ENCODE measurements at places on chromosomes 5 and 9.

DNA sequence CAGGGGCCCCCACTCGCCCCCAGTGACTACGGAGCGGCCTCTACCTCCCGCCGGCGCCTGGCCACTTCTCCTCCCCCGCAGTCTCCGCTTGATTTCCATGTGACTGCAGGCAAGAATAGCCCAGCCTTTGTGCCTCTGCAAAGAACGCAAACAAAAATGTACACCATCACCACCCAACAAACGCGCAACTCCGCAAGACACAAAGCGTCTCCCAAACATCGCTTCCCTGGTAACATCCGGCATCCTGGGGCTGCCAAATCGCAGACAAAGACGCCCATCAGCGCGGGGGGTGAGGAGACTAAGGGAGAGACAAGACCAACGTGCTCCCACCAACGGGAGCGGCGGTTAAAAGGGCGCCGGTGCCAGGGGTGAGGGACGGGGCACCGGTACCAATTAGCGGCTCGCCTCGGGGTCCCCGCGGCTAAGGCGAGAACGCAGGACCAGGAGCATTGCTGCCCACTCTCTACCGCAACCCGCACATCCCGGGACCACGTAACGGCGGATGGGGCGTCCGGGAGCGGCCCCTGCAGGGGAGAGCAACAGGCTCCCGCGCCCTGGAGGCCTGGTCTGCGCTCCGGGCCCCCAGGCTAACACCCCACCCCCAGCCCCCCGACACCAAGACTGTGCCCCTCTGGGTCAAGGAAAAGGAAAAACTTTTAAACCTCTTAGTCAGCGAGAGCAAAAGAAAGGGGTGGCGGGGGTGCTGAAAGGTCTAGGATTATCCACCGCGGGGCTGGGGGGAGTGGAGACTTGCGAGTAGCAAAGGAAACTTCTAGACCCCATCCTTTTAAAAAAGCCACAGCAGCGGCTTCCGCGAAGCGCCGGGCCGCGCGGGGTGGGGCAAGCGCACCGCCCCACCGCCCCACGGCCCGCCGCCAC lies 885 bp downstream of the MPDZ start:
- DNase-seq, result peak; percentile 62

GRCh38 chr5:56814963-56815657 lies at the start of gene MAP3K1:
Gene MAP3K1 (plus strand): TSS chr5:56815549. CDS start chr5:56815574, 25 bp downstream.
- DNase-seq, result peak; percentile 77

- DNase-seq, result no peak
Observed at GRCh38 chr9:76654051-76654461, 110.2 kb upstream of the PCA3 start.

DNA sequence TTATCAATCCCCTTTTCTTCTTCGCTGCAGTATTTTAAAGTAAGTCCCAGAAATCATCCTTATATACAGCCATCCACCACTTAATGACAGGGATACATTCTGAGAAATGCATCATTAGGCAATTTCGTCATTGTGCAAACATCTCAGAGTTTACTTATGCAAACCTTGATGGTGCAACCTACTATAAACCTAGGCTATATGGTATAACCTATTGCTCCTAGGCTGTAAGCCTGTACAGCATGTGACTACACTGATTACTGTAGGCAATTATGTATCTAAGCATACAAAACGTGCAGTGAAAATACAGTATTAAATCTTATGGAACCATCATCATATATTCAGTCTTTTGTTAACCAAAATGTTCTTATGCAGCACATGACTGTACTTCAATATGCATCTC lies 36.8 kb downstream of the SAXO1 start:
- DNase-seq, result no peak

DNA sequence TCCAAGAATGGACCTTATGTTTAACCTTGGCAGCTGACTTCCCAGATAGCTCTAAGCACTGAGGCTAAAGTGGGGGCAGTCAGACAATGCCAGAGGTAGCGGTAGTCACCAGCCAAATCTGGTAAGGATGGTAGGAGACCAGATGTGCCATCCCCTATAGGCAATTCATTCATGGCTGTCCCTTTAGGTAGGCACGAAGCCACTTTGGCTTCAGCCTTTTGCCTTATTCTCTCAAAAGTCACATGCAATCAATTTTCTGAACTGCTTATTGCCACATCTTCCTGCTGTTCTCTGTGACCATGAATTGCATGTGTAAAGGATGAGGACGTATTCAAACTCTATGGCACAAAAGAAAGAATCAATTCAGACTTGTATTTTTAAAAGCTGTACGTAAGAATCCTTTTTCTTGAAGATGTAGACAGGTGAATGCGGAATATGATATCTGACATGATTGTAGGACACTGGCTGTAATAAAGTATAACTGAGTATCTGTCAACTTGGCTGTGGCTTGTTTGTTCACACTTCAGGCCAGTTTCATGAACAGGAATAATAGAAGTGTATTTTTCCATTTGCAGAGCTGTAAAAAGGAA lies 611.7 kb downstream of the NR2F1-AS1 start:
- DNase-seq, result no peak

DNA sequence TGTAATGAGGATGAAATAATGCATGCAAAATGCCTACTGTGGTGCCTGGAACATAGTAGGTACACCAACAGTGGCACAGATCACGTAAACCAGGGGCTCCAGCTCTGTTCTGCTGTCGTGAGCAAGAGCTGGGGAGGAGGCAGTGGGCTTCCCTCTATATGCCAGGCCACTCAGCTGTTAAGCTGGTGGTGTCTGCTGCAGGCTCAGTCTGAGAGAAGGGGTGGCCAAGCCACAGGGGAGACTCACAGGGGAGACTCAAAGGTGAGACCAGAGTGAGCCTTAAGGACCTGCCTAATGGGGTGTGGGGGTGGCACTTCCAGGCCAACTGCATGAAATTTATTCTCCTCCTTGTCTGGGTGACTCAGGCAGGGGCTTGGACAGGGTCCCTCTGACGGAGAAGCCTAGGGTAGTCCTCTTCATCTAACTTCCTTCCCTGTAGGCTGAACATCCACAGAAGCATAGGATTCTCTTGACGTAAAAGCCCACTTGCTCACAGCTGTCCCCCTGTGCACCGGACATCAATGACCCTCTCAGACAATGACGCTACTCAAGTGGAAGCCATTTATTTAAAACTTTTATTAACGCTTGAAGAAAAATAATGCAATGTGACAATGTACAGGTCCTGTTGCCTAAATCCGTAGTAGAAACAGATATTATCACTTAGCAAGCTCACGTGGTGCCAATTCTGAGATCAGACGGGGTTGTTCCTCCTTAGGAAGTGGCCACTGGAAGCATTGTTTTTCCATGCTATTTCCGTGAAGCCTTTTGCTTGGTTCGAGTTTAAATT lies 13.9 kb downstream of the STC2 start:
- no peak for DNase-seq

DNA sequence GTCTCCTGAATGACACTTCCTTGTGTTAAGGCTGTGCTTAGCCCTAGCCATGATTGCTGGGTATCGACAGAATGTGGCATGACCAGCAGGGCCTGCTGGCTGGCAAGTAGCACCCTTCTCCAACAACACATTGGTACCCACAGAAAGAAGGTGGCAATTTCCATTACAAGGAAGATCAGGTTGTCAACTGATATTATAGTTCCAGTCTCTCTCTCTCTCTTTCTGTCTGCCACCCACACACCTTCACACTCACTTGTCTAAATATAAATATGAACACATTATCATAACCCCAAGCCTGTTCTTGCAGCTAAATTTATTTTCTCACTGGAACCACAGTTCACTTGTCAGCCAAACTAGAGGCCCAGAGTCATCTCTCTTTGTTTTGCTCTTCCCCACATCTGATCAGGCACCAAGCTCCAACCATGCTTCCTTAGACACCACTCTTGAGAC lies 408.1 kb upstream of the PIK3R1 start:
- DNase-seq, result no peak

GRCh38 chr9:134601764-134602163 lies 39.8 kb upstream of the COL5A1 start:
- DNase-seq, result peak; percentile 7

DNA sequence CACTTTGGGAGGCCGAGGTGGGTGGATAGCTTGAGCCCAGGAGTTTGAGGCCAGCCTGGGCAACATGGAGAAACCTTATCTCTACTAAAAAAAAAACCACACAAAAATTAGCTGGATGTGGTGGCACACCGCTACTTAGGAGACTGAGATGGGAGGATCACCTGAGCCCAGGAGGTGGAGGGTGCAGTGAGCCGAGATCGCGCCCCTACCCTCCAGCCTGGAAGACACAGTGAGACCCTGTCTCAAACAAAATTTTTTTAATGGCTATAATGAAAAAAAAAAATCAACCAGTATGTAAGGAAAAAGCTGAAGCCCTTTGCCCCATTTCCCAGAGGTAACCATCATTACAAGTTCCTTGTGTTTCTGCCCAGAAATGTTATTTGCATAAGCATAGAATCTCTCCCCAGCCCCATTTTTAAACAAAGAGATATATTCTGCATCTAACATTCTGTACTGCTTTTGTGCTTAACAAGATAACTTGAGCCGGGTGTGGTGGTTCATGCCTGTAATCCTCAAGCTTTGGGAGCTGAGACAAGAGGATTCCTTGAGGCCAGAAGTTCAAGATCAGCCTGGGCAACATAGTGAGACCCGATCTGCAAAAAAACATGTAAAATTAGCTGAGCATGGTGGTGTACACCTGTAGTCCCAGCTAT lies 35.1 kb upstream of the KCNIP1 start:
- DNase-seq, result no peak

DNA sequence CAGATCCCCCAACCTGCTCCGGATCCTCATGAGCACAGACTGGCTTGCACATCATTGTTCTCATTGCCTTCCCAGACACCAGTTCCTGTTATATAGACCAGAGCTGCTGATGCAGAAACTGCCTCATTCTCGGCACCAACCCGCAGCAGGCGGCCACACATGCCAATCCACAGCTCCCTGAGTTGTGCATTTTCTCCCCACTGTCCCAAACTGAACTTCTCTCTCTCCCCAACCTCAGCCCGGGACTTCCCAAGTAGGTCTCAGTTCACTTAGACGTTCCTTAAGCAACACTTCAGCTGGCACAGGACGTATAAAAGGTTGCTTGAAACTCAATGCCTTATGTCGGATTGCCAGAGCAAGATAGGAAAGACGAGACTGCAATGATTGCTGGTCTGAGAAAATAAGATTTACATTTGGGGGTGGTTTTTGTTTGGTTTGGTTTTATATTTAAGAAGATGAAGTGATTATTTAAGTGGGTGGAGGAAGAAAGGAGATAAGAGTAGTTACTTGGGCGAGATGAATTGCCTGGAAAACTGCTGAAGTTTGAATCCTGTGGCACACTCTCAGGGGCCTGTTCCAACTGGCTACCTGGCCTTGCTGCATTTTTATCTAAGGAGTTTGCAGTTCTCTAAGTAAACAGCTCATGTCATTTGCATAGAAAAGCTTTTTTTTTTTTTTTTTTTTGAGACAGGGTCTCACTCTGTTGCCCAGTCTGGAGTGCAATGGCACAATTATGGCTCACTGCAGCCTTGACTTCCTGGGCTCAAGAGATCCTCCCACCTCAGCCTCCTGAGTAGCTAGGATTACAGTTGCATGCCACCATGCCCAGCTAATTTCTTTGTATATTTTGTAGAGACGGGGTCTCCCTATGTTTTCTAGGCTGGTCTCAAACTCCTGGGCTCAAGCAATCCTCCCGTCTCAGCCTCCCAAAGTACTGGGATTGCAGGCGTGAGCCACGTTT lies 155.4 kb downstream of the GOLPH3 start:
- DNase-seq, result no peak

DNA sequence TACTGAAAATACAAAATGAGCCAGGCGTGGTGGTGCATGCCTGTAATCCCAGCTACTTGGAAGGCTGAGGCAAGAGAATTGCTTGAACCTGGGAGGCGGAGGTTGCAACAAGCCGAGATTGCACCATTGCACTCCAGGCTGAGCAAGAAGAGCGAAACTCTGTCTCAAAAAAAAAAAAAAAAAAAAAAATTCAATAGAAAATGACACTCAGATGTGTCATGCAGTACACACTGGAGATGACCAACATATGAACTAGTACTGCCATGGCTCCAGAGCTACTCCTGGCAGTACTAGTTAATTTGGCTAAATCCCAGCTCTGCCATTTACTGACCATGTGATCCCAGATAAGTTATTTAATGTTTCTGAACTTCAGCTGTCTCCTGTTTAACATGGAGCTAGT lies 7.3 kb downstream of the ATOX1 start:
- DNase-seq, result no peak

- DNase-seq, result no peak
Observed at GRCh38 chr5:102312586-102313370, 16.7 kb upstream of the SLCO4C1 start.

DNA sequence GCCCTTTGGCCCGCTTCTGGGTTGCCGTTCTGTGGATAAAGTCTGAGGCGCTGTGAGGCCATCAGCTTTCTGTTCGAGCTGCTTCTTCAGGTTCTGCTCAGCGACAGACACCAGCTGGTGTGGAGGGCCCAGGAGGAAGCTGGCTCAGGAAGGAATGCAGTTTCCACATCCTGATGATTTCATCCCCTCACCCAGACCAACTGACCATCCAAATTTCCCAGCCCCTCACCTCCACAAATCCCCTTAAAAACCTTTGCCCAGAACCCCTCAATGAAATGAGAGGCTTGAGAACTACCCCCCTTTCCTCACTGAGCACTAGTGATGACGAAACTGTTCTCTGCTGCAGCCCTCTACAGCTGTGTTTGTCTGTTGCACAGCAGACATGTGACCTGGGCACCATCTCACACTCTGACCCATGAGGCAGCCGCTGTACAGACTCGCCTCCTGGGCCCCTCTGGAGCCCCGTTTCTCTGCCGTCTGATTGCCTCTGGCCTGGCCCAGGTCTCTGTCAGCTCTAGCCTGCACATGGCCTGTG lies 45.4 kb downstream of the SPATA31C2 start:
- DNase-seq, result no peak

DNA sequence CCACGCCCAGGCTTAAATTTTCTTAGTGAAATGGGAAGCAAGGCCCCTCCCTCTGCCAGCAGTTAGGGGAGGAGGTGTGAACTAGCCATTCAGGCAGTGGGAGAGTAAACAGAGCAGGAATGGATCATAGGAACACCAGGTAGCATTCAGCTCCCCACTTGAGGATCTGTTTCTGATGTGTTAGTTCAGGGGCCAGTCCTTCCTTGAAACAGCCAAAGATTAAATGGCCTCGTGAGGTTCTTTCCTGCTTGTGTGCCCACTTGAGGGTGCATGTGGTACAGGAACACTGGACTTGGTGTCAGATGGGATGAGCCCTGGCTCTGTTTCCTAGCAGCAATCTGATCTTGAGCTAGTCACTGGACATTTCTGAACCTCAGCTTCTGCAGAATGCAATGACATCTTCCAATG lies 21.2 kb downstream of the FAXDC2 start:
- no peak for DNase-seq

GRCh38 chr9:77647267-77648233 lies 572 bp downstream of the GNA14 start:
- no peak for DNase-seq

- DNase-seq, result no peak
Observed at GRCh38 chr9:30757723-30758122, 1626.7 kb upstream of the ACO1 start.

- DNase-seq, result no peak
Observed at GRCh38 chr5:74020503-74020902, 394.5 kb downstream of the ARHGEF28 start.

- no peak for DNase-seq
Observed at GRCh38 chr5:68464424-68464823, 248.9 kb downstream of the PIK3R1 start.

DNA sequence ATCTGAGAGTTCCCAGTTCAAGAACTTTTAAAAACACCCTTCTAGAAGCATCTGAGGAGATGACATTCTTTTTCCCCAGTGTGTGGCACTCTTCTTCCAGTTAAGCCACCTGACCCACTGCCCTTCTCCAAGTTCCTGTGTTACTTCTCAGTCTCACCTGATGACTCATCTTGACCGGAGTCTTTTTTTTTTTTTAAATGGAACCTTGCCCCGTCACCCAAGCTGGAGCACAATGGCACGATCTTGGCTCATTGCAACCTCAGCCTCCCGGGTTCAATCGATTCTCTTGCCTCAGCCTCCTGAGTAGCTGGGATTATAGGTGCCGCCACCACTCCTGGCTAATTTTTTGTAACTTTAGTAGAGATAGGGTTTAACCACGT lies 224.1 kb upstream of the DAB2 start:
- DNase-seq, result no peak

All from breast epithelium (tissue), 4 donors.